ENCODE measurements at places on chromosomes 1 and 21. TPM values are rescaled to one million over a fixed set of nuclear protein-coding genes. Genes with fewer than 3 reads are reported as not detected.

ESPN gene
- total RNA-seq = 33.4 TPM

OR14K1 gene
- total RNA-seq = not detected

NGF gene
- total RNA-seq = 0.52 TPM

ANGPTL1 gene
- 4.1 TPM for total RNA-seq

HES4 gene
- total RNA-seq = 15.7 TPM

DIO1 gene
- total RNA-seq = not detected

EPHA2 gene
- total RNA-seq = 146 TPM

SPATA21 gene
- not detected for total RNA-seq

LINGO4 gene
- not detected for total RNA-seq

HES3 gene
- total RNA-seq = not detected

SLC5A3 gene
- 5.6 TPM for total RNA-seq

GPR37L1 gene
- total RNA-seq = 0.12 TPM

PRR9 gene
- total RNA-seq = not detected

PCP4 gene
- total RNA-seq = 1.3 TPM

MYOG gene
- not detected for total RNA-seq

CHODL gene
- total RNA-seq = 0.72 TPM

KCNA2 gene
- total RNA-seq = 1.2 TPM

PLA2G4A gene
- total RNA-seq = 8.4 TPM

RNF223 gene
- 22.3 TPM for total RNA-seq

RGSL1 gene
- total RNA-seq = not detected

E2F2 gene
- 13.9 TPM for total RNA-seq

C1orf226 gene
- 4.8 TPM for total RNA-seq

ALDH4A1 gene
- 54.8 TPM for total RNA-seq

FCGR1A gene
- total RNA-seq = 0.40 TPM

SLFNL1 gene
- total RNA-seq = 0.08 TPM

PKP1 gene
- 608 TPM for total RNA-seq

MYBPHL gene
- total RNA-seq = 0.76 TPM

EXO1 gene
- total RNA-seq = 5.1 TPM

LCE2B gene
- not detected for total RNA-seq

OR2T12 gene
- not detected for total RNA-seq

GNAT2 gene
- total RNA-seq = not detected

MNDA gene
- total RNA-seq = 0.52 TPM

FAM72B gene
- total RNA-seq = 2.1 TPM

RIPPLY3 gene
- total RNA-seq = not detected

NBPF6 gene
- total RNA-seq = not detected

NTMT2 gene
- not detected for total RNA-seq

SELL gene
- 1.0 TPM for total RNA-seq

ERICH3 gene
- not detected for total RNA-seq

SLAMF9 gene
- 0.28 TPM for total RNA-seq

INTS11 gene
- total RNA-seq = 54.0 TPM

RGS13 gene
- total RNA-seq = not detected

AJAP1 gene
- 0.44 TPM for total RNA-seq

PIK3CD gene
- total RNA-seq = 6.2 TPM

KRTAP11-1 gene
- not detected for total RNA-seq

TIAM1 gene
- total RNA-seq = 96.7 TPM

SPRR3 gene
- total RNA-seq = 10,043 TPM

GPN2 gene
- 20.0 TPM for total RNA-seq

TEX38 gene
- total RNA-seq = not detected

Data from esophagus mucosa (tissue), 1 donor.